ENCODE measurements at places on chromosomes 2 and 18.

DNA sequence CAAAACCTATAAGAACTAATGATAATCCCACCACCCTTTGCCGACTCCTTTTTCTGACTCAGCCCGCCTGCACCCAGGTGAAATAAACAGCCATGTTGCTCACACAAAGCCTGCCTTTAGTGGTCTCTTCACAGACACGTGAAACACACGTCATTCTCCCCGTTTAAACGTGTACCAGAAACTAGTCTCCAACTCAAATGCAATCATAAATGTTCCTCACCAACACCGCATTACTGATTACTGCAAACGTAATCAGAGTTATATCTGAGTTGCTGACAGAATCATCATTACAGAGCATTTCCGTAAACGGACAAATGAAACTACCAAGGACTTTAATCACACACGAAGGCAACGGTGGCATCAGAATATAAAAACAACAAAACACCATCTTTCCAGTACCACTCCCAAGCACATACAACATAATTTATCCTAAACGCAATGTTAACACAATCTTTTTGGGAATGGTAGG, 1.9 kb downstream of the CLK1 start:
- DNase-seq: no peak

- no peak for DNase-seq
Observed at GRCh38 chr2:30372826-30373225, 74.2 kb upstream of the LCLAT1 start.

GRCh38 chr2:120735746-120736170, at the start of gene GLI2:
Gene GLI2 (plus strand): TSS chr2:120735868. CDS start chr2:120797321, 61,453 bp downstream.
- peak; percentile 54 for DNase-seq

DNA sequence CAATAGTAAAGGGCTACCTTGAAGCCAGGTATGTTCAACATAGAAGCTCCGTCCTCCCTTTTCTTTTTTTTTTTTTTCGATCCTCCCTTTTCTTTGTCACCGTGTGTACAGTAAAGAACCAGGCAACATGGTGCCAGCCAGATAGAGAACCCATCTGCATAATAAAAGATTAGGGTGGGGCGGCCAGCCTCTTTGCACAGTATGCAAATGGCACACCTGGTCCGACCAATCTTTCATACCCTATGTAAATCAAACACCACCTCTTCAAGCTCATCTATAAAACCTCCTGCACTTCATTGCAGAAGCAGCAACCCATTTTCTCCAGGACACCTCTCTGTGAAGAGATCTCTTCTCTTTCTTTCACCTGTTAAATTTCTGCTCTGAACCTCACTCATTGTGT, 7.3 kb upstream of the WDR33 start:
- DNase-seq: no peak

GRCh38 chr2:73128841-73129535, 16.2 kb upstream of the RAB11FIP5 start:
- no peak for DNase-seq

- DNase-seq: no peak
Observed at GRCh38 chr2:62112179-62112578, 83.7 kb upstream of the B3GNT2 start.

GRCh38 chr2:233053928-233054784, 6.0 kb upstream of the INPP5D start:
- DNase-seq: peak; percentile 92

- no peak for DNase-seq
Observed at GRCh38 chr2:133204421-133204820, 363.8 kb downstream of the NCKAP5 start.

DNA sequence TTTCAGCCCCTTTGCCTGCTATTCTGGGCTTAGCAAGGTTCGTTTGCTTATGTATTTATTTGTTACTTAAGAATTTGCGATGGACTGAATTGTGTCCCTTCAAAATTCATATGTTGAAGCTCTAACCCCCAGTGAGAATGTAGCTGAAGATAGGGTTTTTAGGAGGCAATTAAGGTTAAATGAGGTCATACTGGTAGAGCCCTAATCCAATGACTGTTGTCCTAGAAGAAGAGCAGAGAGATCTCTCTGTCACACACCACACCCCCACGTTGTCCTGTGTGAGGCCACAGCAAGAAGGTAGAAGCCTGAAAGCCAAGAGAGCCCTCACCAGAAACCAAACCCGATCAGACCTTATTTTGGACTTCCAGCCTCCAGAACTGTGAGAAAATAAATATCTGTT, 66.7 kb downstream of the KIAA1328 start:
- no peak for DNase-seq

All from upper lobe of left lung (tissue), 6 donors.